Lung (tissue), 17 donors: ENCODE measurements at places on chromosomes 16 and 17.

GRCh38 chr17:17350491-17351355 lies 47.5 kb downstream of the NT5M start:
- DNase-seq = peak; percentile 73

- DNase-seq = no peak
Observed at GRCh38 chr17:65314212-65314611, 177.0 kb downstream of the RGS9 start.

- DNase-seq = no peak
Observed at GRCh38 chr17:28473542-28473941, at the start of gene SLC13A2. TSS of gene SLC13A2 (plus strand) at chr17:28473644. CDS start at chr17:28473713, 69 bp downstream.

DNA sequence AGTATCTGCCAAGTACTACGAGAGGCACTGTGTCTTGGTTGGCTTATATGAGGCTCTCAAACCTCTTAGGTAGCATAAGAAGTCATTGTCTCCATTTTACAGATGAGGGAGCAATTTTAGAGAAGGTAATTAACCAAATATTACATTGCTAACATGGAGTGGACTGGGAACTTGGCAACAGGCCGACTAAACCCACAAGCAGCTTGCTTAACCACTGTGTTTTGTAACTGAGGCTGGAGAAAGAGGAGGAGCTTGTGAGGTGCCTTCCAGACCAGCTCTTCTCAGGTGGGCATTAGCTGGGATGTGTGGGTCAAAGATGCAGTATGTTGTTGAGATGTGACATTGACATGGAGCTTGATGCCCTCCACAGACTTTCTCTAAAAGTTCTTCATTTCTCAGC lies 835.6 kb upstream of the RBFOX1 start:
- DNase-seq = no peak

DNA sequence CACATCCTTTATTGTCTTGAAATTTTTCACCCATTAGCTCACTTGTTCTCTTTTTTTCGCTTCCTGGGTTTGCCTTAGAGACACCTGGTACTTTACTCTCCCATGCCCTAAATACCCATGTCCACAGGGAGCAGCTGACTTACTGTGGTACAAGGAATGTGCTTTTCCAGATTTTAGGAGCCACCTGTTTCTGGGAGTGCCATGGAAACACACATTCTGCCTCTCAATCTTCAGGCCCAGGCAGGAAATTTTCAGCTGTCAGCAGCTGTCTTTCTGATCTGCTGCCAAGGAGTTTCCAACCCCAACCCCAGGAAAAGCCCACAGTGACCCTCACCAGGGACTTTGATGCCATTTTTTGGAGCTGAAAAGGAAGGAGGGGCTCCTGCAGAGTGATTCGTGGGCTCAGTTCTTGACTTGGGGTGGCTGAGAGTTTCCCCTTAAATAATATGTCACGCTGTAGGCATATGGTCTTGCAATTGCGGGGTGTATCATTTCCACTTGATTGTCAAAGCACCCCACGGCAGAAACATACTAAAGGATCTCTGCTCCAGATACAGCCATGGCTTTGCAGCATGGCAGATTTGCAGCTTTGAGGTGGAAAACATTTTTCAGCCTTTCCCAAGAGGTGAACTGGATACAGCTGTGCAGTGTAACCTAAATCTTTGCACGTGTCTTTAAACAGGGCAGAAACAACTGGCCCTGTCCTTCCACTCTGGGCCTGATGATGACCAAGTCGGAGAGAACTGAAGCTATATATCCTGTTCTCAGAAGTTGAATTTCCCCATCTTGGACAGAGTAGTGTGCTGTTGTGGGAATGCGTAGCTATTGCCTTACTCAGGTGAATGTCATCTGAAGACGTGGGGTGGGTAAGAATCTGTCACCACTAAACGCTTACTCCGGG lies 19.2 kb downstream of the RBFOX1 start:
- DNase-seq = no peak
